ENCODE measurements at places on chromosomes 3 and 15.

DNA sequence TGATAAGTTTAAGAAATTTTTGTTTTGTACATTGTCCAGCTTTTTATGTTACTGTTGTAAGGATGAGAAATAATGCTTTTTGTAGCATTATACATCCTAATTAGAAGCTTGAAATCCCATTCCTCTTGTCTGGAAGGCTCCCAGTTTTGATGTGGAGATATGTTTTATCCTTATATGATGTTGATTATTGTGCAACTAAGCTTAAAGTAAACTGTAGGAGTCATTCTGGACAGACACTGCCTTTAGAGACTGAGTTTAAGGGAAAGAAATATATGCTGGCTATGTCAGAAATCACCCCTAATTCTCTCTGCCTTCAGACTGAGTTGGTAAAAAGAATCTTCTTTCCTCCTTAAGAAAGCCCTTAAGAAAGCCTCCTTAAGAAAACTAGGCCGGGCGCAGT, 670.4 kb downstream of the ZPLD1 start:
- no peak for DNase-seq

- DNase-seq: no peak
Observed at GRCh38 chr3:113234028-113234427, 22.7 kb downstream of the BOC start.

DNA sequence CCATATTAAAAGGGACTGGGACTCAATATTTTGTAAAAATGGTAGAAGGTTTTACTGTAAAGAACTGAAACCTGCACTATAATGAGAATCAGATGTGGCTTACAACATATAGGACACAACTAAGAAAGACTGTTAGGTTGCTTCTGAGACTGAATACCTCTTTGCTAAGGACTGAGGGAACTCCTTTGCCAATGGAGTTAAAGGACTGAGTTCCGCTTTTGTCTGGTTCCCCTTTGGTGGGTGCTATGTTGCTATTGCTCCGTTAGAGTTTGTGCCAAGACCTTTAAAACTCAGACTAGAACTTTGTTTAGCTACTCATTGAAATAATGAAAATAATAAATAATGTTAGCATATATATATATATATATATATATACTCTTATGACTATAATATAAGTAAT, 147.8 kb upstream of the KCNMB2 start:
- DNase-seq: no peak

DNA sequence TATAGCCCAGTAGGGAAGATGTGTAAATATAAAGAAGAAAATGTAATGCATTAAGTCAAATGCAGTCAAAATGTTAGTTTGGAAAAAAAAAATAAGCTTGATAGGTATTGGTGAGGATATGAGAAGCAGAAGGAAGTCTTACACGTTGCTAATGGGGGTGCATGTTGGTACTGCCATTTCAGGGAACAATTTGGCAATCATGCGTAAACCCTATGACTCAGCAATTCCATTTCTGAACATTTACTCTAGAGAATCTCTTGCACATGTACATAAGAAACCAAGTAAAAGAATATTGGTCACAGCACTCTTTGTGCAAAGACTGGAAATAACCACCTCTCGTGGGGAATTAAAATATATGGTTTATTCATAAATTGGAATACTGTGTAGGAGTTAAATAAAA, 35.5 kb upstream of the TIMP4 start:
- DNase-seq: no peak

- DNase-seq: no peak
Observed at GRCh38 chr3:156209631-156210335, 89.4 kb downstream of the KCNAB1 start.

GRCh38 chr3:104988496-104988895, 378.2 kb upstream of the ALCAM start:
- DNase-seq: no peak

DNA sequence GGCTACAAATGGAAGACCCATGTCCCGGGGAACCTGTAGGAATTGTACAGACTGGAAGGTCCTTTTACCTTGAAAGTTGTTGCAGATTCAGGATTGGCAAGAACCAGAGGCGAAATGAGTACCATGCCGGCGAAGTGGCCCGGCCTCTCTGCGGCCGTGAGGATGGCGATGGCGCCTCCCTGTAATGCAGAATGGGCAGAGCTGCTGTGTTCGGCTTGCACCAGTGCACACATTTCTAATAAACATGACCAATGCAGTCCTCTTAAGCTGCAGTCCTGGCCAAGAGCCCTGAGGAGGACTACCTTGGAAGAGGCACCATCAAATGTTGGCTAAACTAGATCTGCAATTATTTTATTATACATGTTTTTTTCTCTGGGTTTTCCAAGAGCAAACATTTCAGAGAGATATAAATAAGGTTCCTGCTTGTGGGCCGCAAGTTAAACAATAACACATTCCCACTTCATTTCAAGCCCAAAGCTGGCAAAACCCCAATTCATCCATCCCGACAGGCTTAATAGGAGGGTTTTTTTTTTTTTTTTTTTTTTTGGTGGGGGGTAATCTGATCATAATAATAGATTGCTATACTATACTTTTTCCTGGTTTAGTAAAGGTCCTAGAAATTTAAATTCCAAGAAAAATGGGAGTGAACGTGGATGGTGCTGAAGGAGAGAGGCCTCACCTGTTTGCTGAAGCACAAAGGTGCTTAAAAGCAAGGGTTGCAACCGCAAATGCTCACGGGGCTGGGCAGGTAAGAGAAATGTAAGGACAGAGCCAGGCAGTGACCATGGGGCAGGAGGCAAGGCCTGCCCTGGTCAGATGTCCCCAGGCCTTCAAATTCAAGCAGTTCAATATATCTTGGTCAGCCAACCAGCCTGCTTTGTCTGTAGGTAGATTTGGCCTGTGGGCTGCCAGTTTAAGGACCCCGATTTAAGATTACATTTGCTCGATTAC, 48.5 kb downstream of the ABTB1 start:
- DNase-seq: no peak

DNA sequence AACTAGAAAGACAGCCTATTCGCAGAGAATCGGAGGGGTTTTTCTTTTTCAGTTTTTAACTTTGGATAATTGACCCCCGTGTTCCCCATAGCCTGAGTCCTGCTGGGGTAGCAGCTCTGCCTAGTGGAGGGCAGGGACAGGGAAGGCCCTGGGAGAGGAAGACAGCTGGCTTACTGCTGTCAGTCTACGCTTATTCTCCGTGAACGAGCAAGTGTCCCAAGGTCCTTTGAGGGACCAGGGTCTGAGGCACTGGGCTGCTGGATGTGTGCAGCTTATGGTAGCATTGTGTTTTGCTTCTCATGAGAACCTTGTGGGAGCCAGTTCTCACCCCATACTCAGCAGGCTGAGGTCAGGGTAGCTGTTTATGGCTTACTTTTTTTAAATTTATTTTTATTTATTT, 3.0 kb downstream of the LIMD1 start:
- no peak for DNase-seq

GRCh38 chr15:67266870-67267269, 12.3 kb downstream of the IQCH start:
- DNase-seq: no peak

GRCh38 chr15:26050984-26051383, 187.9 kb upstream of the ATP10A start:
- DNase-seq: no peak

- DNase-seq: no peak
Observed at GRCh38 chr3:126525853-126526667, 2.1 kb downstream of the CHST13 start.

- DNase-seq: no peak
Observed at GRCh38 chr15:65259367-65259797, 27.3 kb downstream of the PARP16 start.

- no peak for DNase-seq
Observed at GRCh38 chr3:32531010-32531647, 28.5 kb upstream of the CMTM6 start.

DNA sequence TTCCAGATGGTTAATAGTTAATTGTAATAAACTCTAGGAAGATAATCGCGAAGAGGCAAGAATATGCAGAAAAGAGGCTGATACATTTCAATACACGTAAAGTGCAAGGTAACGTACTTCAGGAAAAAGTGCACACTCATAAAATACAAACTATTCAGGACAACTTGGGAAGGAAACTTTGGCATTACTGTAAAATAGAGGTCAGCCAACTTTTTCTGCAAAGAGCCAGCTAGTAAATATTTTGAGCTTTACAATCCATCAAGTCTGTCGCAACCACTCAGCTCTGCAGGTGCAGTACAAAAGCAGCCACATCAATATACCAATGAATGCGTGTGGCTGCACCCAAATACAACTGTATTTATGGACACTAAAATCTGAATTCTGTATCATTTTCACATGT, 51.6 kb upstream of the THUMPD3 start:
- DNase-seq: no peak

GRCh38 chr3:37456270-37456708, 281.9 kb upstream of the LRRFIP2 start:
- DNase-seq: no peak

DNA sequence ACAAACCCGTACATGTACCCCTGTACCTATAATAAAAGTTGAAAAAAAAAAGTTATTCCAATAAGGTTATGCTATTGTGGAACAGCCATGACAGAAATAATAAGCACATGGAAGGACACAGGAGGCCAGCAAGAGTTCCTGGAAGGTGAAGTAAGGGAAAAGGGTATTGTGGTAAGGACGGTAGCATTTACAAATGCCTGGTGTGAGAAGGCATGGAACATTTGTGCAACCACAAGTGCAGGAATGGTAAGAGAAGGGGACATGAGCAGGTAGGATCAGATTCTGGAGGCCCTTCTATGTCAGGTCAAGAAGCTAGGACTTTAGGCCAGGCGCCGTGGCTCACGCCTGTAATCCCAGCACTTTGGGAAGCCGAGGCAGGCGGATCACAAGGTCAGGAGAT, 82.5 kb downstream of the PPP2R3A start:
- no peak for DNase-seq

- no peak for DNase-seq
Observed at GRCh38 chr3:124981472-124981871, 46.9 kb upstream of the MUC13 start.

DNA sequence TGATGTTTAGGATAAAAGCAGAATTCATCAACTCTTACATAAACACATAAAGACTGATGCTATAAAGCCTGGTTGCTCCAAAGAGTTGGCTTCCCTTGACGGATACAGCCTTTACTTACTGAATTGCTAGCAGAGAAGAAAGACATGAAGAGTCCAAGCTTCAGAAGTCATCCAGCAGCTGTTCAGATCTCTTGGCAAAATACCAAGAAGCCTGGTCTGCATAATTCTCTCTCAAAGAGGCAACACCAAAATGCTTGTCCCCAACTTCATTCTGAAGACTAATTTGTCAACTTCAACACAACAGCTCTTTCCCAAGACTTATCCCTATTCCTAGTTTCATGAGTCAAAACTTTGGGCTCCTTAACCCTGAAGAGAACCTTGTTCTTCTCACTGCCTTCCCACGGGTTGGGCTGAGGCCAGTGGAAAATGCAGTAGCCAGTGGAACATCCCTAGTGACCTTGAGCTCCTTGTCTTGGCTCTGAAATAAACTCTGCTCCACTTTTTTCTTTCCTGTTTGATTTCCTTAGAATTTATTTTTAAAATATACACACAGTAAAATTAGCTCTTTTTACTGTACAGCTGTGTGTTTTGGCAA, 119.2 kb upstream of the THBS1 start:
- DNase-seq: no peak

- no peak for DNase-seq
Observed at GRCh38 chr15:99566157-99566897, 543 bp downstream of the MEF2A start.

DNA sequence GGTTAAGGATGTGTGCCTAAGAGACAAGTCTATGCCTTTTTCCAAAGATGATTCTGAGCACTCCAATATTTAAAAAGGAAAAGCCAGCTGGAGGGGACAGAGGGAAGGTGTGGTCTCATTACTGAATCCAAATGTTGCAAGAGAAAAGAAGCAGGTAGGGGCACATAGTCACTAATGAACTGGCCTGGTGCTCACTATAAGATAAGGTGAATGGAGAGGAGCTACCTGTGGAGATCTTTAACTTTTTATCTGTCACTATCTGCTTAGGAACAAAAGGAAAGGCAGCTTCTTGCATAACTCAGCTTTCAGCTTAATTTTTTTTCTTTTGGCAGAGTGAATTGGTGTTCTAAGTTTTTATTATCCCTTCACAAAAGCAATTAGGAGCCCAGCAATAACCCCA, 69.1 kb downstream of the RPN1 start:
- DNase-seq: no peak

DNA sequence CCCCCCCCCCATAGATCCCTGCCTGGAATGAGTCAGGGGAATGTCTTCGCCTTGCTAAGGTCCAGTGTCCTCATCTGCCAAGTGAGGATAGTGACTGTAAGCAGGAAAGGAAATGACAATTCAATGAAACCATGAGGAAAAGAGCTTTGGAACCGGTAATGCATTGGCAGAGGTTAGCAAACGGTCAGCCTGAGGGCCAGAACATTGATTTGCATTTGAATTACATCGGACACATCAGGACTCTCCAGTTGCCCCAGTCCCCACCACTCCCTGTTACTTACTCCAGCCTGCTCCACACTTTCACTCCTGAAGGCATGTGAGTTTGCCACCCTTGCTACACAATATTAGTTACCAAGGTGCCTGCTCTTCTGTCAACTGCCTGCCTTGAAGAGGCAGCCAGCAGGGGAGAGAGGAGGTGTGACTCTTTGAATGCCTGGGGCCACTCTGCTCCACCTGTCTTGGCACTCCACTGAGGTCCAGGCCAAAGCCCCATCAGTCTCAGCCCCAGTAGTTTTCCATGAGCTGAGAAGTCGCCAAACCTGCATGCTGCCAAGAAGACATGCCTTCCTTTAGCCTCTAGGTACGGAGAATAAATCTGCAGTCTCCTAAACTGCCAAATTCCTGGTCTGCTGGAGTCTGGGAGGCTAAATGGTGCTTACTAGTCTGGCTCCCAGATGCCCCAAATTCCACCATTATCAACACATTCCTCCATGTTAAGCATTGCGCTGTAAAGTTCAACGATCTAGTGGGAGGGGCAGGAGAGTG, 191.7 kb upstream of the TLE3 start:
- DNase-seq: no peak

DNA sequence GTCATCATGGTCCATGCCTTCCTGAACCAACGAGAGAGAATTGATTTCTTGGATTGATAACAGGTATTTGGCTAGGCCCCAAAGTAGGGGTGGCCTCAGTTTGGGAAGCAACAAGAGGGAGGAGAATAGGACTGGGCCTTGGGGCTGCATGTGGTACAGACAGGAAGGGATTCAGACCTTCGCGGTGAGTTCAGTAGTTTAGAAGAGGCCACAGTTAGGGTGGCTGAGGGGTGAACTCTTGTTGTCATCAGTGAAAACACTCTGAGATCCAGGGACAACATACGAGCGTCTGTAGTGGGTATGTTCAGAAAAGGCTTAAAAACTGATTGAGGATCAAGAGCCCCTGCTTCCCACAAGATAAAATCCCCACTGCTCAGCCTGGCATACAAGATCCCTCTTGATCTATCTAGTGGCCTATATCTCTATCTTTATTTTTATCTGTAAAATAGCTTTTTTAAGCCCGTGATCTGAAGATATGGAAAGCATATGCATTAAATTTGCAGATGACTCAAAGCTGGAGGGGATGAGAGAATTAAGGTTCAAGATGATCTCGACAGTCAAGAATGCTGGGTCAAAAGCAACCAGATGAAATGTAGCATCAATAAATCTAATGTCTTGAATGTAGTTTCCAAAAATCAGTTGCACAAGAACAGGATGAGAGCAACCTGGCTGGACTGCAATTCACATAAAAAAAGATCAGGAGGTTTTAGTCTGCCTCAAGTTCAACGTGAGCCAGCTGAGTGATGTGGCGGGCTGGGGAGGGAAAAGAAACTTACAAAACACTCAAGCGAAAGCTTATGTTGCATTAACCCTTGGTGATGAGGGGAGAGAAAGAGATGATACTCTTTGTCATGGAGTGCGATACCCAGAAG, 221.1 kb upstream of the TLE3 start:
- no peak for DNase-seq

- no peak for DNase-seq
Observed at GRCh38 chr3:48426944-48427629, 2.8 kb downstream of the PLXNB1 start.

All from T-helper 1 cell (primary cell).